Stimulated activated CD8-positive, alpha-beta memory T cell treated with anti-CD3 and anti-CD28 coated beads, Interleukin-7, amount 100 ng/mL, for 1 hour (primary cell): ENCODE measurements at places on chromosomes 7 and 10.

DNA sequence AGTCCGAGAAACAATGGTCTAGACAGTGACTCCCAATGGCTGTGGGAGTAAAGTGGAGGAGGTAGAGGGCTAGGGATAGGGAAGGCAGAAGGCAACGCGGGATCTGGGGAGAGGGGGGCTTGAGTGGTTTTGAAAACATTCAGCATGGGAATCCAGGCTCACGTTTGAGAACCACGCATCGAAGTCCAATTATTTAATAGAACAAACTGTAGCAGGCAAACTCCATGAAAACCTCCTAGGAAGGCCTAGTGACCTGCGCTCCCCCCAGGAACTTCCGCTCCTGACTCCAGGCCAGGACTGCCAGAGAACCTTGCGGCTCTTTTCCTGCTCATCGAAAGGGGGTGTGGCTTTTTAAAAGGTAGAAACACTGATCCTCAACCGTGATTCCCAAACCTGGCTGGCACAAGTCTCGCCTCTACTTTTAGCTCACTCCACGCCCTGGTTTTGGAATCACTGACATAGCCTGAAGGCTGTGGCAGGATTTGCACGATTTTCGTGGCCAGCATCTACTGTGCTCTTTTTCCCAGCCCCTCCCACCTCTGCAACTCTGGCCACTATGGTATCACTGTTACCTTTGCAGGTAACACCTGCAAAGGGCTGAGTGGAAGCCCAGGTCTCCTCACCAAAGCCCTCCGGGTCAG, 43.4 kb downstream of the MYOF start:
- DNase-seq = no peak

DNA sequence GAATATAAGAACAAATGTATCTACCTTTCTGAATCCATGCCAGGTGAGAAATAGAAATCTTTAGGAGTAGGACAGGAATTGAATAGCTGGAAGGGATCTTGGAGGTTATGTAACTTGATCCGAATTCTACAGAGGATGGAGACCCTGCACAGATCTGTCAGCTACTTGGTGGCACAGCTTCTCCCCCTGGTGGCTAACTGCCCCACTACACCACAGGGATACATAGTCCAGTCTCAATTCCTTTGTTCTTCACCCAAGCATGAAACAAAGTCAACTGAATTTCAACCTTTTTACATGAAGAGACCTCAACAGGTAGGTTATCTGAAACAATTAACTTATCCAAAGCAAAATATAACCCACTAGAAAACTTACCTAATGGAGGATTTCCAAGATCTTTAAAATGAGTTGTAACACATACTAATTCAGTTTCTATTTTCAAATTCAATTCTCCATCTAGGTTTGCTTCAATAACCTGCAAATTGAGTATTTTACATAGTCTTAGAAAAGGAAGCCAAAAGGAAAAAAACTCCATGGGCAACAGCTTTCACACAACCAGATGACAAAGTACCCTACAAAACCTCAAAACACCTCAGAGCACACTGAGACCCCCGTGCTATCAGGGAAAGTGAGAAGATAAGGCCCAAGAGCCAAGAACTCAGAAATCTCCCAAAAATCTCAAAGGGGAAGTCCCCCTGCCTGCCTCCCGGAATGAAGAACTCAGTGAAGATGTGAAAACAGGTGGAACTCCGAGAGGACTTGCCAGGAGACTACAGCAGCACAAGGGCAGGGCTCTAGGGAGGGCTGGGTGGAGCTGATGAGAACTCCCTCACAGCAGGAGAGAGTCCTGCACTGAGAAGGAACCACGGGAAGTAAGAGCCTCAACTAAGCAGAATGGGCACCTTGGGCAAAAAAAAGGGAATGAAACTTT, 10.3 kb downstream of the HUS1 start:
- no peak for DNase-seq

GRCh38 chr10:20670579-20670978, 226.5 kb downstream of the NEBL start:
- no peak for DNase-seq

DNA sequence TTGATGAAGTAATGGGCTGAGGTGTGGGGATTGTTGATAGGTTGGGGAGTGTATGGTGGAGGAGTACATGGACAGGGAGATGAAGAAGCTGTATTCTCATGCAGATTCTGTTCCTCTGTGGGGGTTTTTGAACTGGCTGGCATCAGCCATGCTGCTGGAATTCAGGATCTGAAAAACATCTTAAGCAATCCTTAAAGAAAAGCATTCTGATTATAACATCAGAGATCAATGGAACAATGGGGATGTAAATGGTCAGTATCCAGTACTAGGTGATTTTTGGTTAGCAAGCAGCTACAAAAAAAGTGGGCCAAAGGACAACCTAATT, 247.5 kb upstream of the GALNT17 start:
- no peak for DNase-seq

- DNase-seq = no peak
These were observed 195.5 kb downstream of the MBL2 start for GRCh38 chr10:52577047-52577446.

- DNase-seq = no peak
These were observed 1019.0 kb upstream of the C7orf33 start for GRCh38 chr7:147571436-147572185.

- DNase-seq = no peak
These were observed 139.4 kb downstream of the OAT start for GRCh38 chr10:124279298-124279697.

DNA sequence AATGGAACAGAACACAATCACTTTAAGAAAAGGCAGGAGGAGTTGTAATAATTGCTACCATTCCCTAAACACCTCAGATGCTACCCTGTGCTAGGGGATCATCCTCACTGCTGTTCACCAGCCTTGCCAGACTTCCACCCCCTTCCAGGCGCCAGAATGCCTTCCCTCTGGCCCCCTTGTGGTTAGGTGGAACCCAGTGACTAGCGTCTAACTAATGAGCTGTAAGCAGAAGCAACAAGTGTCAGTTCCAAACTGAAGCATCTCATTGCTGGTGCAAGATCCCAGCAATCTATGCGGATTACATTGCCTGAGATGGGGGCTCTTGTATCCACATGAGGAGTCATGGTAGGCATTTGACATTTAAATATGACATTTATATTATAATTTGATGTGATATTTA, 86.6 kb downstream of the FRMD4A start:
- no peak for DNase-seq

- DNase-seq = no peak
These were observed 40.4 kb upstream of the CDCA7L start for GRCh38 chr7:21986096-21986495.

GRCh38 chr10:17169803-17170202, 31.7 kb downstream of the TRDMT1 start:
- DNase-seq = no peak

GRCh38 chr10:78053211-78053868, 19.7 kb downstream of the RPS24 start:
- no peak for DNase-seq

GRCh38 chr7:29794959-29795629, 11.2 kb upstream of the WIPF3 start:
- no peak for DNase-seq

GRCh38 chr10:115171392-115171960, 78.3 kb downstream of the ATRNL1 start:
- no peak for DNase-seq

GRCh38 chr7:128097211-128097731, 66.0 kb upstream of the LRRC4 start:
- DNase-seq = no peak

- no peak for DNase-seq
These were observed 142.0 kb downstream of the HDAC9 start for GRCh38 chr7:18637516-18637915.

GRCh38 chr10:101217450-101218281, 11.6 kb downstream of the LBX1 start:
- DNase-seq = no peak

DNA sequence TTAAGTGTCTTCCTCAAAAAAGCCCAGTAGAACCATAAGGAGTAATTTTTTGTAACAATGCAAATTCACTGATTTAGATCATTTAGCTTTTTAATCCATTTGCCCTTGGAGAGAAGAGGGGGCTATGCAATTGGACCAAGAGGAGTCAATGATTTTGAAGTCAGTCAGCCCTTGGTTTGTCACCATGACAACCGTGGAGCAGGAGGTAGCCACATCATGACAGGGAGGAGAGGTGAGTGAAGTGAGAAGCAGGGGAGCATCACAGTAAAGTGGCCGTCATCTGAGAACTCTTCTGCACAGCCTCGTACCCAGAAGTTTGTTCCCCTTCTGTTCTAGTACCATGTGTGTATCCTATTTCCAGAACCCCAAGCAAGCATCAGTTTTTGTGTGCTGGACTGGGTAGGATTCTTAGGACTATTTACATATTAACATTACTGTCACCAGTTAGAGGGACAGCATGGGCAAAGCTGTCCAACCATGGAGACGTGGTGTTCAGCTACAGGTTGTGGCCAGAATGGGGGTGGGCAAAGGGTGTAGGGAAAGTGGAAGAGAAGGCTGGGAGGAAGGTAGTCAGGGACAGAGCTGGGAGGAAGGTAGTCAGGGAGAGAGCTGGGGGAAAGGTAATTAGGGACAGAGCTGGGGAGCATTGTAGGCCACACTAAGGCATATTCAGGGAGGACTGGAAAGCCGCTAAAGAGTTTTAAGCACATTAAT, 13.1 kb downstream of the UBE3C start:
- DNase-seq = no peak

DNA sequence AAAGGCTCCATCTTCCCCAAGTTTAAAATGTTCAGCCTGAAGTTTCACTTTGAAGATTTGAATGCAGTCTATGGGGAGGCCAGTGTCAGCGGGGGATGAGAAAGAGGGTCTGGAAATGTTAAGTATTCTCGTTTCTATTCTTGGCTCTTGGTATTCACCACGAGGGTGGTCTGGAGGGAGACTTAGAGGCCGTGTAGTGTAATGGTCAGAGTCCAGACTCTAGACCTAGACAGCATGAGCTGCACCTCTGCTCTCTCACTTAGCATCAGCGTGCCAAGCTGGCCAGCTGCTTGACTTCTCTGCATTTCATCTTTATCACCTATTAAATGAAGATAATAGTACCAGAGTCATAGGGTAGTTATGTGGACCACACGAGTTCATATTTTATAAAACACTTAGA, 57.9 kb downstream of the MKX start:
- DNase-seq = no peak

DNA sequence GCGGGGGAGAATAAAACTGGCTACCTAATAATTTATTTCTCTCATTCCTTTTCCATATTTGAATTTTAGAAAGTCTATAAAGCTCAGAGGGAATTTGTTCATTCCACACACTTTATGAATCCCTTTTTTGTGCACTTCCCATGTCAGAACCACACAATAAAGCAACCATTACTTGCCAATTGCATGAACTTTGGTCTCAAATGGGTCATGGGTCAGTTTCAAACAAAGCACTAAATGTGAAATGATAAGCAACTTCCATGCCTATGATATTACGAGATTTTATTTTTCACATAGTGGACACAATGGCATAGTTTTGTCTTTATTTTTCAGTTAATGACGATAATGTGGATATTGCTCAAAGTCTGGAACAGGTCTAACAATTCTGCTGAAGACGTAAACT, 18.6 kb upstream of the RELN start:
- no peak for DNase-seq

GRCh38 chr10:28616514-28616913, 60.8 kb upstream of the BAMBI start:
- DNase-seq = no peak

DNA sequence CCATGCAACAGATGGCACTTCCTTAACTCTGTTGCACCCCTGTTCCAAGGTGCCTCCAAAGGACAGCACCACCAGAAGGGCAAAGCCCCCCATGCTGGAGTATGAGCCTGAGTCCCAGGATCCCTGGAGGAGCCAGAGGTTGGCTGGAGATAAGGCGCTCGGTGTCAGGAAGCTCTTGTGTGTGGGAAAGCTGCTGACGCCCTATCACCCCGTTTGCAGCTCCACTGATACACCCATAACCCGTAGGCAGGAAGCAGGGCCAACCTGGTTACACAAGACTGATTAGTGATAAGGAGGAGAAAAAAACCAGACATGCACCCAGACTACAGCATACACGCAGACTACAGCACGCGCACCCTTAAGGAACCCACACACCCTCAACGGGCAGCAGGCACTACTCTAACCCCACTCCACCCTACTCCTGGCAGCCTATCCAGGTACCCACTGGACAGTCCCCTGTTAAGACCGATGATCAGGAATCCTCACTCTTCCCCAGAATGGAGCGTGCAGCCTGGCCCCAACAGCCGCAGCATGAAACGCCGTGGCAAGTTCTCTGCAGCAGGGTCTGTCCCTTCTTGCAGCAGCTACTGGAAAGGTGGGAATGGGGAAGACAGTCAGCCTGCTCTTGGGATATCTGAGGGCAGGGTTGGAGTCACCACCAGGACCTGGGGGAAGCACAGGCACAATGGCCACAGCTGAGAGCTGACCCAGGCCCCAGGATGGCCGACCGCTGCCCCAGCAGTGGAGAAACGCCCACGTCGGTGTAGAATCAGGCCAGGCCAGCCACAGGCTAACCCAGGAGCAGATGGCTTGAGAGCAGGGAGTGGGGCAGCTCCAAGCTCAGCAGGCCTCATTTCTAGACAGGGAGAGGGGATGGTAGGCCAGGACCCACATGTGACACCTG, 38.3 kb upstream of the TUBB8 start:
- DNase-seq = no peak

- DNase-seq = no peak
These were observed 122.3 kb downstream of the SH3PXD2A start for GRCh38 chr10:103733045-103733419.

DNA sequence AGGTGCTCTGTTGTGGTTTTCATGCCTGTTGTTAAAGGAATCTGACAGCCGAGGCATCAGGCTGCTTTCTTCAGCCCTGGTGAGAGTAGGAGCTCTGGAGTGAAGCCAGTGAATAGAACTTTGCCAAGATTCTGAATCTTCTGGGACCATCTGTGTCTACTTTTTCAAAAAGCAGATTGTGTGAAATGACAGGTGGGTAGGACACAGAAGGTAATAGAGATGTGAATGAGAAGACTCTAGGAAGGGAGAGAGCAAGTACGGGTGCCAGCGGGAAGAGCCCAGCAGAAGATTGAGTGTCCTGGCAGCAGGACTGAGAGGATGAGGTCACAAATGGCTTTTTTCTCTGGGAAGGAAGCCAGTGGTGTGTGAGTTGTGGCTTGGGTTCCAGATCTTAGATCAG, 429.2 kb downstream of the SDK1 start:
- no peak for DNase-seq

DNA sequence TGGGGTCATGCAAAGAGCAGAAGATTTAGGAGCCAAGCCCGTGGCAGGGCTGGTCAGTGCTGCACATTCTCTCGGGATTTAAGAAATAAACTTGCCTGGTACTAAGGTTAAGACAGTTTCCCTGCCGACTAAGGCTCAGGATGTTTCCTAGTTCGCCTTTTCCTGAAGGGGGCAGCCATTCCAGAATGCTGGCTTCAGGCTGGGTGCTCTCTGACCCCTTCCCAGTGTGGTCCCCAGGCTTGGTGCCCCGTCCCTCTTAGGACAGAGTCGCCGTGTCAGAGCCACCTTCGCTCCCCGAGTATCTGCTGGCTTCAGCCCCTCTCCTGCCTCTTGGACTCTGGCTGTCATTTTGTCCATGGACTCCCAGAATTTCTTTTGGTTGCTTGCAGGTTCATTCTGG, 117.2 kb downstream of the ELFN1 start:
- DNase-seq = no peak

GRCh38 chr7:36103837-36104561, 49.1 kb upstream of the EEPD1 start:
- DNase-seq = no peak
